NCI-H2029 (cell line): ENCODE measurements at places on chromosomes 11 and 22.

DNA sequence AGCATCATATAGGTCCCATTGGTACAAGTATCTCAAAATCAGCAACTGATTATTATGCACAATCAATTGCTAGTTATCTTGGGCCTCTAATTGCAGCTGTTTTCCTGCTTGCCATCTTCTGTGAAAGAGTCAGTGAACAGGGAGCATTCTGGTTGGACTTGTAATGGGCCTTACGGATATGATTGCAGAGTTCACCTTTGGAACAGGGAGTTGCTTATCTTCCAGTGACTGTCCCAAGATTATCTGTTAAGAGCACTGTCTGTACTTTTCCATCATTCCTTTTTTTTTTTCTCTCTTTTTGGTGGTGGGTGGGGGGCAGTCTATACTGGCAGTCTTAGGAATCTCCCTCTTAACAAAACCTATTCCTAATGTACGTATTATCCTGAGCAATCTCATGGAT lies 17.8 kb downstream of the OR8G5 start:
- no peak for DNase-seq

- DNase-seq: no peak
These were observed 16.9 kb downstream of the SMIM38 start for GRCh38 chr11:69172674-69173073.

GRCh38 chr11:117805045-117805444 lies 8.0 kb upstream of the DSCAML1 start:
- DNase-seq: no peak

- no peak for DNase-seq
These were observed 814 bp upstream of the NARS2 start for GRCh38 chr11:78575478-78575877.

GRCh38 chr22:33781411-33781810 lies 138.9 kb downstream of the LARGE1 start:
- no peak for DNase-seq

DNA sequence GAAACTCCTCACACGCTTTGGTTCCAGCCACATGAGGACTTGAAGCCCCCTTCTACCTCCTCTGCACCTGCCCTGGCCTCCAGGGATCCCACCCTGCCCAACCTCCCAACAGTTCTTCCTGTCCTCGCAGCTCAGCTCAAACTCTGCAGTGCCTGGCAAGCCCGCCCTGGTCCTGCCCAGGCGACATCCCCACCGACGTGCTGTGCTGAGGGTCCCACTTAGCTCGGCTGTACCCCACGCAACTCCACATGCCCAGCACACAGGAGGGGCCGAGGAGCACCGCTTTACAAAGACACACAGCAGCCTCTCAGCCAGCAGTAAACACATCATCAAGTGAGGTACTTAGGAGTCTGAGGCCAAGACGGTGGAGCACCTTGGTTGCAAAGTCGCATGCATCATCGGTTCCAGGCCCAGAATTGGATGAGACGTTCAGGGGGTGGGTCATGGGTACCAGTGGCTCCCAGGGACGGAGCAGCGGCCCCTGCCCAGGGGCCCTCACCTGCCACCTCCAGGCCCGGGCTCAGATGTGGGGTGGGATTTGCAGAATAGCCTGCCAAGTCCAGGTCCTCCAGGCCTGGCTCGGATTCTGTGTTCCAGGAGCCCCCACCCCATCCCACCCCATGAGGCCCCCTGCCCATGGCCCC lies 72.6 kb downstream of the CELSR1 start:
- DNase-seq: no peak

- DNase-seq: no peak
These were observed 11.0 kb downstream of the CARS1 start for GRCh38 chr11:3046190-3046589.

DNA sequence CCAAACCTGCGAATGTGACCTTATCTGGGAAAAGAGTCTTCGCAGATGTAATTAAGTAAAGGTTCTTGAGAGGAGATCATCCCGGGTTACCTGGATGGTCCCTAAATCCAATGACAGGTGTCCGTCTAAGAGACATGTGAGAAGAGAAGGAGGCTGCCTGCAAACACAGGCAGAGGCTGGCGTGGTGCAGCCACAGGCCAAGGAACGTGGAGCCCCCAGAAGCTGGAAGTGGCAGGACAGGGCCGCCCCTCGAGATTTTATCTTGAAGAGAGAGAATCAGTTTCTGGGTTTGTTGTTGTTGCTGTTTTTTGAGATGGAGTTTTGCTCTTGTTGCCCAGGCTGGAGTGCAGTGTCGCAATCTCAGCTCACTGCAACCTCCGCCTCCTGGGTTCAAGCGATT lies 33.6 kb downstream of the MRGPRD start:
- no peak for DNase-seq

DNA sequence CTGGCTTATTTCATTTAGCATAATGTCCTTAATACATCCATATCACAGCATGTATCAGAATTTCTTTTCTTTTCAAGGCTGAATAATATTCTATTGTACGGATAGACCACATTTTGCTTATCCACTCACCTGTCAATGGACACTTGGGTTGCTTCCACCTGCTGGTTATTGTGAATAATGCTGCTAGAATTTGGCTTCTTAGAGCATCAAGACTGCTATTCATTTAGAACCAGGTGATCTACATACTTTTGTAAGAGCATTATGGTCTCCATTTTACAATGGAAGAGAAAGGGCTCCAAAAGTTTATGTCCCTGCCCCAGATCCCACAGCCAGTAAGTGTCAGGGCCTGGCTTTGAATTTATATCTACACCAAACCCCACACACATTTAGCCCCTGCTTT lies 100.7 kb upstream of the CD82 start:
- no peak for DNase-seq

DNA sequence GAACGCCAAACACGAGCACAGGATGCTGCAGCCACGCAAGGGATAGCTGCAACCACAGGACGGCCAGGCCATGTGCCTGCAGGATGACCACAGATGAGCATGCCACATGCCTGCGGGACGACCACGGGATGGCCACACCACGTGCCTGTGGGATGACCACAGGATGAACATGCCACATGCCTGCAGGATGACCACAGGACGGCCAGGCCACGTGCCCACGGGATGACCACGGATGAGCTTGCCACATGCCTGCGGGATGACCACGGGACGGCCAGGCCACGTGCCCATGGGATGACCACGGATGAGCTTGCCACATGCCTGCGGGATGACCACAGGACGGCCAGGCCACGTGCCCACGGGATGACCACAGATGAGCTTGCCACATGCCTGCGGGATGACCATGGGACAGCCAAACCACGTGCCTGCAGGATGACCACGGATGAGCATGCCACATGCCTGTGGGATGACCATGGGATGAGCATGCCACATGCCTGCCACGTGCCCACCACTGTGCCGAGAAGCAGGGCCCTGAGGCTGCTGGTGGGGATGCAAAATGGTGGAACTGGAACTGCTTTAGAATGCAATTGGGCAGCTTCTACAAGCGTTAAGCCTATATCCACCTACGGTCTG lies 12.8 kb upstream of the MOB2 start:
- DNase-seq: no peak

- DNase-seq: no peak
These were observed 13.9 kb downstream of the SLC35E4 start for GRCh38 chr22:30649430-30650007.

DNA sequence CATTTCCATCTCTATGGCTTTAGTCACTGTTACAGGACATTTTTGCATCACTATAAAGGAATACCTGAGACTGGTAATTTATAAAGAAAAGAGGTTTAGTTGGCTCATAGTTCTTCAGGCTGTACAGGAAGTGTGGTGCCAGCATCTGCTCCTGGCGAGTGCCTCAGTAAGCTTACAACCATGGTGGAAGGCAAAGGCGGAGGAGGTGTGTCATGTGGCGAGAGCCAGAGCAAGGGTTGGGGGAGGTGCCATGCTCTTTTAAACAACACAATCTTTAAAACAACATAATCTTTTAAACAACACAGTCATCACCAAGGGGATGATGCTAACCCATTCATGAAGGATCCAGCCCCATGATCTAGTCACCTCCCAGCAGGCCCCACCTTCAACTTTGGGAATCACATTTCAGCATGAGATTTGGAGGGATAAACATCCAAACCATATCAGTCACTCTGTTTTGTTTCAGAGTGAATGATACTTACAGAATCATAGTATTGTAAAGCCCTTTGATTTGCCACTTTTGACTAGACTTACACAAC lies 103.3 kb downstream of the PDE3B start:
- no peak for DNase-seq

- DNase-seq: no peak
These were observed 71.5 kb upstream of the SLC22A12 start for GRCh38 chr11:64519541-64519940.

DNA sequence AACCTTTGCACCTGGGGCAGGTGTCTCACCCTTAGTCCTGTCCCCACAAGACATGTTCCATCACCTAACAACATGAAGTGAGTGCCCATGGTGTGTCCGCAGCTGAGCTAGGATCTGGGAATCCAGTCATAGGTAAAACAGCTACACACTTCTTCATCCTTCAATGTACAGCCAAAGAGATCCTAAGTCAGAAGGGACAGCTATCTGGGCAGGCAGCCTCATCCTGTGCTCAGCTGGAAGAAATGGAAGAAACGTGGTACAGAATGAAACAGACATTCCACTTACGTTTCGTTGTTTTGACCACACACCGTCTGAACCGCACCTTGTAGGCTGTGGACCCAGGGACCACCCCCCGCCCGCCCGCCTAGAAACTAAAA lies 30.8 kb downstream of the PDGFB start:
- no peak for DNase-seq

DNA sequence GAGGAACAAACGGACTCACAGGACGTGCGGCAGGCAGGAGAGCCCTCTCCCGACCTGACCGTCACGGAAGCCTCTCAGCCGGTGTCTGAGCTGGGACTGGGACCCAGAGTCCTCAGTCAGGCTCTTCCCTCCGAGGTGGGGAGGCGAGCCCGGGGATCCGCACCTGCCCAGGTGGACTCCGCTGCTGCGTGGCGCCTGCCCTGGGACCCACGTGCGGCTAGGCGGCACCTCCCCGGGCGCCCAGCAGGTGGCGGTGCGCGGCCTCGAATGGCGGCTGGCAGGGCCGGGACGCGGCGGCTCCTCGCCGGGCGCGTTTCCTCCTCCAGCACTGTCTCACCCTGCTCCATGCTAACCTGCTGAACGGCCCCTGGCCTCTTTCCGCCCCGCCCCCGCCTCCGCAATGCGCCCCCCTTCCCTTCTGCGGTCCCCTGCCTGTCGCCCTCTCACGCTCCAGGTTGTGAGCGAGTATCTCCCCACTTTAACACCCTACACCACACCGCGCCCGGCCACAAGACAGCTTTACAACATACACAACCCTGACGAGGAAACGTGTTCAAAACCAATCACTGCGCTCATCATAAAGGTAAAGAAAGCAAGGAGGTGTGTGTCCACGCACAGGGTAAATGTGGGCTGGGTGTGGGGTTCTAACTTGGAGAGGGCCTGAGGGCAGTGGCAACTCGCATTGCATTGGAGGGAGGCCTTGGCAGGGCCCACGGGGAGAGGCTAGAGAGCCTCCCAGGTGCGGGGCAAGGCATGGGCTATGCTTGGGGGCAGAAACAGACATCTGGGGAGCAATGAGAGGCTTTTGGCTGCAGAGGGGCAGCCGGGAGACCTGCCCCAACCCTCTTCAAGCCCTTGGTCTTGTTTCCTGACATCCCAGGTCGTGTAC lies 25.9 kb upstream of the ATXN10 start:
- peak; percentile 17 for DNase-seq

GRCh38 chr11:55956521-55956920 lies 13.2 kb downstream of the OR10AG1 start:
- DNase-seq: no peak

DNA sequence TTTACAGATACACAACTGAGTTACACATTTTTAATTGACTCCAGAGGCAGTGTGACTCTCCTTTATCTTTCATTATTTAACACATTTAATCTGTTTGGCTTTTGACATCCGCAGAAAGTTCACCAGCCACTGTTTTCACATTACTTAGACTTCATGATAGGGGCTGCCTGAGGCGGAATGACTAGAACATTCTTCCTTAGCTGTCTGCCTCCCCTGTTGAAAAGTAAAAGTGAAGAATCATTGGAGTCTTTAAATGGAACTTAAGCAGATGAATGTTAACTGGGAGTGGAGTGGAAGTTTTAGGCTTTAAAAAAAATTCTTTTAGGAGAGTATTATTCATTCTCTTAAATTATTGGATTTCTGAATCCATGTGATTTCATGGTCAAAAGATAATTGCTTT lies 229.2 kb upstream of the MTNR1B start:
- no peak for DNase-seq

- no peak for DNase-seq
These were observed 46.6 kb downstream of the SGSM3 start for GRCh38 chr22:40417041-40417440.

GRCh38 chr22:49106096-49106841 lies 721.4 kb downstream of the BRD1 start:
- DNase-seq: no peak

DNA sequence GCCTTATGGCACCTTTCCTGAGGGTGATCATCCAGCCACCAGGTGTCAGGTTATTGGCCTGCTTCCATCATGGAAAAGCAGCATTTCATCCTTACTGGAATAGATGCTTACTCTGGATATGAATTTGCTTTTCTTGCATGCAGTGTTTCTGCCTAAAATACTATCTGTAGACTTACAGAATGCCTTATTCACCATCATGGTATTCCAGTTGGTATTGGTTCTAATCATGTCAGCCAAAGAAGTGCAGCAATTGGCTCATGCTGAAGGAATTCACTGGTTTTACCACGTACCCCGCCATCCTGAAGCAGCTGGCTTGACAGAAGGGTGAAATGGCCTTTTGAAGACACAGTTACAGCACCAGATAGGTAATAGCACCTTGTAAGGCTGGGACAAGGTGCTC lies 194.2 kb downstream of the AASDHPPT start:
- DNase-seq: no peak

DNA sequence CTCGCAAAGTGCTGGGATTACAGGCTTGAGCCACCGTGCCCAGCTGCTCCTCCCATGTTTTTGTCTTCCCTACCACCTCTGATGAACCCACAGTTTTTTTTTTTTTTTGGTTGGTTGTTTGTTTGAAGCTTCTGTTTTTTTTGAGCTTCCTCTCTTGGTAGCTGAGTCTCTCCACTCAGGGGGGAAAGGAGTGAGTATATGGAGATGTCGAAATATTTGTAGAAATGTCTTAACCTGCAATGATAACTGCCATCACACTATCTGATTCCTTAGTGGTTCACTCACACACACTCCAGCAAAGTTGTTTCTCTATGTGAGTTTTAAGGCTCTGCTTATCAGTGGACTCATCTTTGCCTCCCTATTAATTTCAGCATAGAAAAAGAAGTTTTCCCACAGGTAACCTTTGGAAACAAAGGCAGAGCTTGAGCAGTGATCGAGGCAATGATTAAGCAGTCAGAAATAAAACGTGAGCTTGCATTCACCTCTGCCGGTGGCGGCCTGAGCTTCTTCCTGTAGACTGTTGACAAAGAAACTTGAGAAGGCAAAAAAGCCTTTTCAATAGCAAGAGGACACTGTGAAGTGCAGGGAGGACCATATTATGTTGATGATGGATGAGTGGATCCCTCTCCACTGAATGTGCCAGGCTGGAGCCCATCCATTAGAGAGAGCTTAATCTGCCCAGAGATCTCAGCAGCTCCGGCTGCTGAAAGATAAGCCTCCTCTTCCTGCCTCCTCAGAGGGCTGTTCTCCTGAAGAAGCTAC lies 29.0 kb upstream of the RASSF10 start:
- peak; percentile 97 for DNase-seq

- DNase-seq: no peak
These were observed 1.6 kb downstream of the CAPN1 start for GRCh38 chr11:65183201-65183891.
